Stimulated activated CD8-positive, alpha-beta memory T cell treated with anti-CD3 and anti-CD28 coated beads, Interleukin-12 subunit alpha, Interleukin-12 subunit beta, amount 100 ng/mL, for 1 hour (primary cell): ENCODE measurements at places on chromosomes 2 and 18.

- DNase-seq: no peak
These were observed 122.3 kb downstream of the CHST9 start for GRCh38 chr18:27062802-27063201.

DNA sequence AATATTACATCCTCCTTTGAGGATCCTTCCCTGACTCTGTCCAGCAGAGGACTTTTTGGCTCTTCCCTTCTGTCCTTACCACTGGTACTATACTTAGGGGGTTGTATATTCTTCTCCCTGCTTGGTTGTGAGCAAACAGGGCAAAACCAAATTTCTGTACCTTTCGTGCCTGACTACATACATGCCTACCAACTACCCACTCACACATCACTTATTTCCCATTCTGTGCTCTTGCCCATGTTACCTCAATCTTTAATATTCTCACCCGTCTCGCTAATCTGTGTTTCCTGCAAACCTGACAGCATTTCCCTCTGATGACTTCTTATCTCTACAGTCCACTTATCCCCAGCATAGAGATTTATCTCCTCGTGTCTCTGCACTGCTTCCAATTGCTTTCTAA is 58.6 kb downstream of the FTCDNL1 start:
- DNase-seq: no peak

DNA sequence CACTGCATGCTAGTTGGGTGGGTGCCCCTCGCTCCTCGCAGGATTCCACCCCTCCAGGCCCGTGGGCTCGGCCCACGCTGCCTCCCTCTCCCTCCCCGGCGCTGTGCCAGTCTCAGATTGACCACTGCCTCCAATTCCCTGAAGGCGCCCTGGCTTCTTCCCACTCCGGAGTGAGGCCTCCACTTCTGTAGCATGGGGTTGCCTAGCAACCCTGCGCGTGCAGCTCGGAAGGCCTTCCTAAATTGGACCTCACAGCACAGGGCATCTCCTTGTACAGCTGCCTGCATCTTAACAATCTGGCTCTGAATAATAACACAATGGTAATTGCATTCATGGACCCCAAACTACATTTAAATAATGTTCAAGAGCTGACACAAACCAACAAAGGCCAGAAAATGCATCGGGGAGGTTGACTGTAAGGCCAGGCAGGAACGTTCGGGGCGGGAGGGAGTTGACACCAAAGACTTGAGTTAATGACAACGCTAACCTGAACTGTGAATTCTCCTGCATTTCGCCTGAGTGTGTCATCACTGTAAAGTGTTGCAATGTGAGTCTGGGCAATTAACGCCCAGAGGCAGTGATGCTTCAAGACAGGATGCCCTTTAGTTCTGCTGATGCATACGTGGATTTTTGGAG is 222.9 kb downstream of the ZBTB7C start:
- DNase-seq: no peak

DNA sequence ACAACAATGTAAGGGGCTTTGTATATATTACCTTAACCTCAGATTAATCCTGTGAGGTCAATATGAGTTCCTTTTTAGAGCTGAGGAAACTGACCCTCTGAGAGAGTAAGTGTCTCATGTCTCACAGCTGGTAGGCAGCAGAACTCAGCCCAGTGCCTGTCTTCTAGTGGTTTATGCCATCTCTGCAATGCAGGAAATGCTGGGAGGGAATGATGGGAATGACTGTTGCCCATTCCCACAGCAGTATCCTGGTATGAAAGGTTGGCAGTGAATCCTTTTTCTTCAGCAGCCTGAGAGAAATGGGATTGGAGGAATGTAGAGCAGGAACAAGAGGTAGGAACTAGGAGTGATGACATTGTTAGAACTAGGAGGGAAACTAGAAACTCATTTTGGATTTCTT is 6.0 kb downstream of the MRPL30 start:
- no peak for DNase-seq

DNA sequence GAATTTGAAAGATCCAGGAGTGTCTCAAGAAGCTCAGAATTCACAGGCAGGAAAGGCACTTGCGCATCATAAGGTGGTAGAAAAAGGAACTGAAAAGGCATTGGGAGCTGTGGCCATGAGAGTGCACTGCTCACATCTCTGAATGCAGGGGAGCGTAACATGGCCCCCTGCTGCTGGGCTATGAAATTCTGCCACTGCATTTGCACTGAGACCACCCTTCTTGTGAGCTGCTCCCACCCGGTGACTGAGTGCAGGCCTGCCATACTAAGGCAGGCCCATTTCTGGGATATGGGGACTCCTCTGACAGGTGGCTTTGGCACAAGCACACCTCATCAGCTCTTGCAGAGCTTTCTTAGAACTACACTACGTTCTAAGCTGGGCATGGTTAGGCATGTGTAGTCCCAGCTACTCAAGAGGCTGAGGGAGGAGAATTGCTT is 25.3 kb upstream of the STARD7 start:
- no peak for DNase-seq

DNA sequence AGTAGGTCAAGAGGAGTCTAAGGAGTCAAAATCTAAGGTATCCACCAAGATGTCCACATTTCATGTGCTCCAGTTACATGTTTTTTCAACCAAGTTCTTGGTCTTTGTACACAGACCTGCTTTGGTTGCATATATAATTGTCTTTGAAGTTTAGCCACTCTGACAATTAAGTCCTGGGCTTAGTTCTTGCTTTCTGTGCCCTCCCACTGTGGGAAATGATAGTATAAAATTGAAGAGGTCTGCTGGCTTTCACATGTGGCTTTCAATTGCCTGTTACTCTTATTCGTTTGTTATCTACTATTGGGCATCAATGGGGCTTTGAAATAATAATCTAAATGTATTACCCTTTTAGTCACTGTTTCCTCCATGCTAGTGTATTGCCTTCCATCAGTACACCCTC is 72.8 kb downstream of the TBR1 start:
- no peak for DNase-seq

GRCh38 chr2:73982140-73982617 is 2.5 kb upstream of the TET3 start:
- no peak for DNase-seq

DNA sequence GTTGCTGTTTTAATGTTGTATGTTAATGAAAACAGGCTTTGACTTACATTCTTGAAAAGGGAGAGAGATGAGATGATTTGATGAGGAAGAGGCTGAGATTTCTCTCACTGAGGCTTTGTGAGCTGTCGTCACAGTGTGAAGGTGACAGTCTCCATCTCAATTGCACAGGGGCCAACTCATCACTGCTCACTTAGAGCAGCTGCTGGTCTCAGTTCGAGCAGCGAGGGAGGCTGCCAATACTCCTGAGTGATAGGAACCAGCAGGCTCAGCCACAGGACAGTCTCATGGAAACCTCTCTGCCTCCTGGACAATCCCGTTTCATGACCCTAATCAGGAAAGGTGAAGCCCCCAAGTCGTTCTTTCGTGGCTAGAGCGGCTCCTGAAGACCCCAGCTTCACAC is 170.7 kb upstream of the SOX11 start:
- DNase-seq: no peak

GRCh38 chr18:7646174-7646886 is 79.2 kb downstream of the PTPRM start:
- no peak for DNase-seq

- DNase-seq: no peak
These were observed 1.0 kb upstream of the TUBB6 start for GRCh38 chr18:12306752-12307700.

- no peak for DNase-seq
These were observed 147.2 kb upstream of the HAAO start for GRCh38 chr2:42939411-42940206.

GRCh38 chr2:134640494-134640893 is 78.3 kb downstream of the TMEM163 start:
- no peak for DNase-seq

DNA sequence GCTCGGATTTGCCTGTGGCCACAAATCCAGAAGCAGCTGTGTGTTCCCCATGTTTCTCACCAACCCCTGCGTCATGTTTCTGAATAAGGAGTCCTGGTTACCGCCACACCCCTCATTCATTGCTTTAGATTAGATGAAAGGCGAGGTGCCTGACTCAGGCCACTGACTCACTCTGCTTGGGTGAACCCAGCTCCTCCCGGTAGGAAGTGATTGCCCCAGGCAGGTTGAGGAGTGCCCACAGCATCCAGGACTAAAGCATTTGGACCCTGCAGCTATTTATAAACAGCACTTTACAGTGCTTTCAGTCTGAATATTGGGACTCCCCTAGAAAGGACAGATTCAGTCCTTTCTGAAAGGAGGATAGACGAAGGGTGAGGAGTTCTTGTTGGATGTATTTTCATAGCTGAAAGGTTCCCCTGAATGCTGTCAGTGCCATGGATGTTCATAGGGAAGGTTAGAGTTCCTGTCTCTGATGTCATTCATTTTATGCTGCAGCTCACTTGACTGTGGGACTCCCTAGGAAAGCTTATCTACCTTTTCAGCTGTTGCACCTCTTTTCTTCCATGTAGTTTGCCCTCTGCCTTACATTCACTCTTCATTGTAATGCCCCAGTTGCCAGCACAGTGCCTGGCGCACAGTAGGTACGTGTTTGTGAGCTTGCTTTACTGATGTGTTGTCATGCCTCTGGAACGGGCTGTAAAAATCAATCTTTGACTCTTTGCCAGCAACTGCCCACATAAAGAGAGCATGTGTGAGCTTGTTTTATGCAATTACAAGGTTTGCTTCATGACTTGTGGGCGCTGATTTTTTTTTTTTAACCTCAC is 14.9 kb downstream of the ITGA6 start:
- peak; percentile 32 for DNase-seq

- no peak for DNase-seq
These were observed 12.5 kb upstream of the GPR39 start for GRCh38 chr2:132404056-132404455.

- DNase-seq: no peak
These were observed 13.5 kb downstream of the RFX8 start for GRCh38 chr2:101461381-101461780.

- DNase-seq: no peak
These were observed 71.0 kb downstream of the PRKCE start for GRCh38 chr2:45722477-45722876.

DNA sequence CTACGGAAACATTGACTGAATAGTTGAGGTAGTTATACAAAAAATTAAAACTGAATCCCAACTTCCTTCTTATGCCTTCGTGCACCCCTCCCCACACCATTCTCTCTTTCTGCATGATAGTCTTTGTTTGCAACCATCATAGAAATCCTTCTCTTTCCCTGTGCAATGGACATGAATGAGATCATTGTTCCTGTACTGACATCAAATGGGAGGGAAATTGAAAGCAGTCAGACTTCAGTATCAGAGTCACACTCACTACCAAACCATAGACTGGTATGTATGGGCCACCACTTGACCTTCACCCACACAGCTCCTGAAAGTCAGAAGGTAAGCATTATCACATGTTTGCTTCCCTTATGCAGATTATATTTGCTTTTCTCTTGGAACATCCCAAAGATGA is 782.8 kb downstream of the BCL11A start:
- no peak for DNase-seq

GRCh38 chr2:134639265-134639664 is 79.5 kb downstream of the TMEM163 start:
- no peak for DNase-seq

DNA sequence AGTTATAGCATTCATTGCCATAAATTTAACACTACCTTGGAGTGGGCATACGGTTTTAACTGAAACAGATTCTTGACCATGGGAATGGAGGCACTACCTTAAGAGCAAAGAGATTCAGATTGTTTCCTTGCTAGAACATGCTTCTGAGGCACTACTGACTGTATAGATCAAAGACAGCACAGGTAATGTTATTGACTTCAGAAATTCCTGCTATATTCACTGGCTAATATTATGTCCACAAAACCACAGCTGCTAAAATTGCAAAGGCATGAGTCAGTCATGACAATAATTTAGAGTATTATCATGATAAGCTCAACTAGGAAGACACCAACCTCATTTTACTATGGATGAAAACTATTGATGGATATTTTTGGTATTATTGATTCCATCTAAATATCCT is 39.4 kb downstream of the SLC8A1 start:
- DNase-seq: no peak

GRCh38 chr2:43328133-43328532 is 101.7 kb upstream of the ZFP36L2 start:
- DNase-seq: no peak

- DNase-seq: no peak
These were observed 28.5 kb downstream of the CCDC88A start for GRCh38 chr2:55391155-55391554.

DNA sequence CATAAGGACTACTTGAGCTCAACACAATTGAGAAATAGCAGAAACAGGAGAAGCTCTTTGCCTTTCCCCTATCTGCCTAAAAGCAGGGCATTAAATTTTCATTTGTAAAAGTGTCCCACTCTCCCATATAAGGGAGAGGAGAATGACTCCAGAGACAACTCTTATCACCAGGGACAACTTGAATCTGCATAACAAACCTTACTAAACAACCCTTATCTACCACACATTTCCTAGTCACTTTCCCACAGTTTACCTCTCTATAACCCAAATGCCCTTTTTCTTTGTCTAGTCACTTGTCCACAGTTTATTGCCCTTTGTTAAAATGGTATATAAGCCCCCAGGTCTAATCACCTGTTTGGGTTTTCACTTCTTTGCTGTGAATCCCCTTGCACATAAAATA is 37.5 kb upstream of the PPM1B start:
- DNase-seq: no peak

DNA sequence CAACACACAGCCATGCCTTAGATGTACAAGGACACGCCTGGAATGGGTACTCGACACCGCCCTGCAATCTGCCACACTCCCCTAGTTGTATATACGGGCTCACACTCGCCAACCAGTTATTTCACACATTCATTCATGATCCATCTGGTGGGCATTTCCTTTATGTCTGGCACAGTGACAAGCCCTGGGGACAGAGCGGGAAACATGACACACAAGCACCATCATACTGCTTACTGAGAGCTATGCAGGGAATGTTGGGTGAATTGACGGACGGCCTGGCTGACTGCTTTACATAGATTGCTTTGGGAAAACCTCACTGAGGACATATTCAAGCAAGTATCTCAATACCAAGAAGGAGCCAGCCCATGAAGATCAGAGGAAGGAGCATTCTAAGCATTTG is 448.0 kb upstream of the SPRED2 start:
- no peak for DNase-seq

- DNase-seq: no peak
These were observed 768.9 kb upstream of the CDH7 start for GRCh38 chr18:64981915-64982314.

DNA sequence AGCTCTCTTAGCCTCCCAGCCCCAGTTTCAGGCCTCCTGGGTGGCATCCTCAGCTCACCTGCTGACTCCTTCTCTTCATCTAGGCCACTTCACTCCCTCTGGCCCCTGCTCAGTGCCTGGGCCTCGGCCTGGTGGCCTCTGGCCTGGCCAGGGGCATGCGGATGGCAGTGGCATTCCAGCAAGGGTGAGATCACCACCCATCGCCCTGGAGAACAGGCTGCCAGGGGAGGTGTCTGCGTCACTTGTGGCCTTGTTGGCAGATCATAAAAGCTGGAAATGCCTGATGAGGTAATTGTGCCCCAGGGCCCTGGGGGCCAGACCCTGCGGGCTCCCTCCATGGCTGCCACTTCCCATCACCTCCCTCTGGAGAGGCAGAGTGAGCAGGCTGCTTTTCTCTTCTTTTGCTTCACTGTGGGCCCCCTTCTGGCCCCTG is 72.5 kb upstream of the SMAD2 start:
- DNase-seq: no peak
